PC-3 (cell line): ENCODE measurements at places on chromosomes 16 and 17. TPM values are rescaled to one million over a fixed set of nuclear protein-coding genes. Genes with fewer than 3 reads are reported as not detected.
A peak's percentile ranks its signal among the peaks of the same experiment; 100 is the strongest.

The FOXL1 gene
- total RNA-seq = 8.1 and 10.9 TPM in 2 replicates

DNA sequence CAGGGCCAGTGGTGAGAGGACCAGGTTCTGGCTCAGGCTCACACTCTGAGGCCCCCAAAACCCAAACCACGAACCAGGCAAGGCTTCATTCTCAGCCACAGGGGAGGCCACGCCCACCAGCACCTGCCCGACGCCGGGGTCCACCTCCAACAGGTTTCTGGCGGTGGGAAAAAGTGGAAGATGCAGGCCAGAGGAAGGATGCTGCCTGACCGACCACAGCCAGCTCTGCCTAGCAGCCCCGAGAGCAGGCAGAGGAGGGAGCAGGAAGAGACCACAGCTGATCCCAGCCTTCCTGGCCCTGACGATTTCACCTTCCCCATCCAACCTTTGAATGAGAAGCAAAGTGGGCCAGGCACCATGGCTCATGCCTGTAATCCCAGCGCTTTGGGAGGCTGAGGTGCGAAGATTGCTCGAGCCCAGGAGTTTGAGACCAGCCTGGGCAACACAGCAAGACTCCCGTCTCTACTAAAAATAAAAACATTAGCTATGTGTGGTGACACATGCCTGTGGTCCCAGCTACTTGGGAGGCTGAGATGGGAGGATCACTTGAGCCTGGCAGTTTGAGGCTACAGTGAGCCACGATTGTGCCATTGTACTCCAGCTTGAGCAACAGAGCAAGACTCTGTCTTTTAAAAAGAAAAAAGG, 30.7 kb upstream of the SLC38A10 start:
- H3K27ac ChIP-seq = no peak overlapping the region
- no peaks in the 10 kb centered on the region for H3K36me3 ChIP-seq
- H3K4me1 ChIP-seq = peaks cover 28% of the 10 kb centered on the region
- no peak overlapping the region for H3K4me3 ChIP-seq
- H3K27me3 ChIP-seq = no peaks in the 10 kb centered on the region

DNA sequence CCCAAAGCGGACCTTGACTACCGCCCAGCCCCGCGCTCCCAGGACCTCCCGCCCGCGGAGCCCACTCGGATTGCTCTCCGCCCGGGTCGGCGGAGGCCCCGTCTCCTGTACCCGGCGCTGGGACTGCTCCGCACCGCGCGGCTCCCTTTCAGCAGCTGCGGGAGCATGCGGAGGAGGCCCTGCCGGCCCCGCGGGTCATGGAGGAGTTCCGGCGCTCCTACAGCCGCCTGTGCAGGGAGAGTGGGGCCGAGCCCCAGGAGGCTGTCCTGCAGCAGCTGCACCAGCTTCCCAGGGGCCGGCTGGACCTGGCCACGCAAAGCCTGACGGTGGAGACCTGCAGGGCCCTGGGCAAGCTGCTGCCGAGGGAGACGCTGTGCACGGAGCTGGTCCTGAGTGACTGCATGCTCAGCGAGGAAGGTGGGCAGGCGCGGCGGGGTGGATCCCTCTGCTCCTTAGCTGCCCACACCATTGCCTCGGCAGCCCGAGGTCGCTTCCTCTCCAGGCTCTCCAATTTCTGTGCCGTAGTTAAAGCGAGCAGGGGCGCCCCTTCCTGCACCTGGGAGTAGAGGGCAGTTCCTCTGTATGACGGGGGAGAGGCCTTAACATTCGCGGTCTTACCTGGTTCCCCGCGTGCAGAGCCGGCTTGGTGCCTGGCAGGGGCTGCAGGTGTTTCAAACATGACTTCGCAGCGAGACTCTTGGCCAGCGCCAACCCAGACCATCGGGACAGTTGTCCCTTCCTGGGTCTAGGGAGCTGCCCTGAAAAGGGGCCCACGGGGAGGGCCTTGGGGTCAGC, 539 bp downstream of the LRRC45 start:
- H3K4me1 ChIP-seq = peaks cover 21% of the 10 kb centered on the region; the same call in 1 of the 2 replicates
- H3K36me3 ChIP-seq = no peaks in the 10 kb centered on the region; the same call in 1 of the 2 replicates
- peak overlapping the region; percentile 80 for H3K4me3 ChIP-seq
- no peak overlapping the region for H3K27ac ChIP-seq
- H3K27me3 ChIP-seq = no peaks in the 10 kb centered on the region

DNA sequence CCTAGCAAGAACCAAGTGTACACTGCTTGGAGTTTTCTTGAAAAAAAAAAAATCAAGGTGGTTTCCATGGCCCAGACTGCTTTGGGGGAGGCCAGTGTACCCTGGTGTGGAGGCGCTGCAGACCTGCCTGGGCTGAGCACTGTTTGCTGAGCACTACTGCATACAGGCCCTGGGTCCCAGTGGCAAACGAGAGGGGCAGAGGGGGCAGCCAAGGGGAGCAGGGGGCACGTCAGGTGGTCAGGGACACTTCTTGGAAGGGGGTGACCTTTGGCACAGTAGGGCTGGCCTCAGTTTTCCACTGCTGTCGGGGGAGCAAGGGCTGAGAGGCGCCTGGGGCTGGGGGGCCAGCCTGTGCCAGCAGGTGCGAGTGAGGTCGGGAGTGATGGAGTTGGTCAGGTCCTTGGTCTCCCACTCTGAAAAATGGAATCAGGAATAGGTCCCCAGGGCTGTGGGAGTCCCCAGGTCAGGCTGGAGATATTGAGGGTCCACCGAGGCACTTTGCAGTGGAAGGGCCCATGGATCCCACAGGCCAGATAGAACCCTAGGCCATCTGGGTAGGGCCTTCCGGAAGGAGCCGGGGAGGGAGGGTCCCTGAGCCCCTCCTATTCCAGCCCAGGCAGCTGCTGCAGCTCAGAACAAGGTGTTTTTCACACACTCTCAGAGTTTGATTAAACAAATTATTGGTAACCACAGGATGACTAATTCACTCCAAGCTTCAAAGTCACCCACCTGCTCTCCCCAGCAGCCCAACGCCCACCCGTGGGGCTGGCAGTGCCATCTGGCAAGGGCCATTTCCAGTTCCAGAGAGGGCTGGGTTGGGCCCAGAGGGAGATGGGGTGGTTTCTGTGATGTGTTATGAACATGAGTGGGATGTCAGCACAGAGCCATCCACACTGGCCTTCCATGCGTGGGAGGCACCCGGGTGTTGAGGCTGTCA, 3.5 kb downstream of the ZFPM1 start:
- no peak overlapping the region for H3K27ac ChIP-seq
- H3K4me1 ChIP-seq = peaks cover 17% of the 10 kb centered on the region

The GLP2R gene
- total RNA-seq = 0.06 and 0.22 TPM in 2 replicates

DNA sequence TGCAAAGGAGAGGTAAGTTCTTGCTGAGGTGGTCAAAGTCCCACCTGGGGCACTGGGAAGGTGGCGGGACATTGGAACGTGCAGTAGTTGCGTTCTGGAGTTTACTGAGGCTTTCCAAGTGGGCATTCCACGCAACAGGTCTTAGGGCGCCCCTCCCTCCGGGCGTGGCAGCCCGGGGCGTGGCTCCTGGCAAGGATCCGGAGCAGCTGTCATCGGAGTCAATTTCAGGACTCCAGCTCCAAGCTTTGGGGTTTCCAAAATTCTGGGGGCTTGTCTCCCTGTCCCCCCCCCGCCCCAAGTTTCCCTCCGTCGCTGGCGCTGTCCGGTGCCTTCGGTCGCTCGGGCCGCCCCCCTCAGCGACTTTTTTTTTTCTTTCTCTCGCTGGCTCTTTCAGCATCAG, 43.1 kb upstream of the AMZ2 start:
- peaks cover 8% of the 10 kb centered on the region for H3K27me3 ChIP-seq
- no peaks in the 10 kb centered on the region for H3K36me3 ChIP-seq
- peak overlapping the region; percentile 94 for H3K4me3 ChIP-seq
- DNase-seq = peak; percentile 61
- peaks cover 20% of the 10 kb centered on the region for H3K4me1 ChIP-seq
- H3K27ac ChIP-seq = no peak overlapping the region

The DUS2 gene
- total RNA-seq = 19.9 and 21.4 TPM in 2 replicates

DNA sequence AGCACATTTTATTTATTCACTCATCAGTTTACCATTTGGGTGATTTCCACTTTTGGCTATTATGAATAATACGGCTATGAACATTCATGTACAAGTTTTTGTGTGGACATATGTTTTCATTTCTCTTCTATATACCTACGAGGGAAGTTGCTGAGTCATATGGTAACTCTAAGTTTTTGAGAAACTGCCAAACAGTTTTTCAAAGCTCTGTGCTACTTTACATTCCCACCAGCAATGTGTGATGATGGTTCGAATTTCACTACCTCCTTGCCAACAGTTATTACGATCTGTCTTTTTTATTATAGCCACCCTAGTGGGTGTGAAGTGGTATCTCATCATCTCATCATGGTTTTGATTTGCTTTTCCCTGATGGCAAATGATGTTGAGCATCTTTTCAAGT, 63.7 kb upstream of the MRTFB start:
- no peaks in the 10 kb centered on the region; the same call in 1 of the 2 replicates for H3K4me1 ChIP-seq
- H3K27me3 ChIP-seq = no peaks in the 10 kb centered on the region
- peak; percentile 76 for DNase-seq
- no peak overlapping the region for H3K27ac ChIP-seq

- no peaks in the 10 kb centered on the region for H3K27me3 ChIP-seq
- peaks cover 22% of the 10 kb centered on the region for H3K4me1 ChIP-seq
- DNase-seq = peak; percentile 90
- H3K27ac ChIP-seq = peak overlapping the region; percentile 91
These were observed 13.1 kb upstream of the DUSP14 start for GRCh38 chr17:37476431-37477120.

The IL17C gene
- not detected in 2 replicates for total RNA-seq

The KRTAP4-4 gene
- total RNA-seq = not detected in 2 replicates

GRCh38 chr17:80704894-80705293, 160.3 kb downstream of the RPTOR start:
- H3K27ac ChIP-seq = no peak overlapping the region
- H3K4me1 ChIP-seq = no peaks in the 10 kb centered on the region; the same call in 1 of the 2 replicates
- H3K4me3 ChIP-seq = no peak overlapping the region
- no peak for DNase-seq
- H3K36me3 ChIP-seq = 0 out of 2 replicates have a peak, but pooled peaks cover 4% of the 10 kb centered on the region

- peaks cover 11% of the 10 kb centered on the region for H3K4me1 ChIP-seq
- DNase-seq = peak; percentile 54
- H3K4me3 ChIP-seq = no peak overlapping the region
- no peaks in the 10 kb centered on the region; the same call in 1 of the 2 replicates for H3K36me3 ChIP-seq
- no peaks in the 10 kb centered on the region for H3K27me3 ChIP-seq
These were observed 14.0 kb upstream of the STAC2 start for GRCh38 chr17:39239640-39240314.

DNA sequence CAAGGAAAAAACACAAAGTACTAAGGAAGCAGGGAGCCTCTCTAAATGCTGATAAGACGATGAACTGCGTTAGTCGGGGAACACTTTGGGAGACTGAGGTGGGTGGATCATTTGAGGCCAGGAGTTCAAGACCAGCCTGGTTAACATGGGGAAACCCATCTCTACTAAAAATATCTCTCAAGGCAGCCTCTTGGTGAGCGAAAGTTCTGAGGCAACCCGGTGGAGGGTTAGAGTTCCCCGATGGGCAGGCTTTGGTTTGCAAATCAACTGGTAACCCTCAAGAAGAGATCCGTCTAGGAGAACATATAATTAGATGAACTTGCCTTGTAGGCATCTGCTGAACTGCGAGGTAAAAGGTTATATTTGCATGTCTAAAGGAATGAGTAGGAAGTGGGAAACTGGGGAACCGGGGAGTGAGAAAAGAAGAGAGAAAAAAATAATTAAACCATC, 44.6 kb downstream of the WSB1 start:
- no peaks in the 10 kb centered on the region for H3K27me3 ChIP-seq
- no peaks in the 10 kb centered on the region for H3K36me3 ChIP-seq
- peaks cover 13% of the 10 kb centered on the region for H3K4me1 ChIP-seq
- no peak for DNase-seq
- no peak overlapping the region for H3K27ac ChIP-seq

The C16orf54 gene
- not detected in 2 replicates for total RNA-seq

- no peaks in the 10 kb centered on the region for H3K27me3 ChIP-seq
- H3K27ac ChIP-seq = no peak overlapping the region
- H3K36me3 ChIP-seq = no peaks in the 10 kb centered on the region
- peaks cover 16% of the 10 kb centered on the region for H3K4me1 ChIP-seq
These were observed 352 bp upstream of the VMO1 start for GRCh38 chr17:4786516-4786915.

The EPOP gene
- 12.6 and 17.7 TPM in 2 replicates for total RNA-seq

The FOXN1 gene
- not detected in 2 replicates for total RNA-seq

DNA sequence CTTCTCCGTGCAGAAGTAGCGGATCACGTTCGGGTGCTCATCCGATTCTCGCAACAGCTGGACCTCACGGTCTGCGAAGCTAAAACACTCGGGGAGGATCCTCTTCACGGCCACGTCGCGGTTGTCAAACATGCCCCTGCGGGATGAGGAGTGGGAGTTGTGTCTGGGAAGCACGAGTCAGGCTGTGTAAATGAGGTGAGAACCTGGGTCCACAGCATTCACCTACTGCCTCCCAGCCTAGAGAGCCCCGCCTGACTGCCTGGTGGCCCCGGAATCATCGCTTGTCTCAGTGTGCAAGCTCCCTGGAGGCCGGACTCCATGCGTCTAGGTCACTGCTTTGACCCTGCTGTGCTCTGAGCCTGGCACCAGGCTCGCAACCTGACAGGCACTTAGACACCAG, 33.9 kb upstream of the ICAM2 start:
- H3K27me3 ChIP-seq = no peaks in the 10 kb centered on the region
- peaks cover 3% of the 10 kb centered on the region; the same call in 1 of the 2 replicates for H3K36me3 ChIP-seq
- H3K4me3 ChIP-seq = no peak overlapping the region
- H3K4me1 ChIP-seq = peaks cover 26% of the 10 kb centered on the region

The RGS11 gene
- total RNA-seq = 1.2 and 1.5 TPM in 2 replicates

The CD300H gene
- total RNA-seq = not detected in 2 replicates

DNA sequence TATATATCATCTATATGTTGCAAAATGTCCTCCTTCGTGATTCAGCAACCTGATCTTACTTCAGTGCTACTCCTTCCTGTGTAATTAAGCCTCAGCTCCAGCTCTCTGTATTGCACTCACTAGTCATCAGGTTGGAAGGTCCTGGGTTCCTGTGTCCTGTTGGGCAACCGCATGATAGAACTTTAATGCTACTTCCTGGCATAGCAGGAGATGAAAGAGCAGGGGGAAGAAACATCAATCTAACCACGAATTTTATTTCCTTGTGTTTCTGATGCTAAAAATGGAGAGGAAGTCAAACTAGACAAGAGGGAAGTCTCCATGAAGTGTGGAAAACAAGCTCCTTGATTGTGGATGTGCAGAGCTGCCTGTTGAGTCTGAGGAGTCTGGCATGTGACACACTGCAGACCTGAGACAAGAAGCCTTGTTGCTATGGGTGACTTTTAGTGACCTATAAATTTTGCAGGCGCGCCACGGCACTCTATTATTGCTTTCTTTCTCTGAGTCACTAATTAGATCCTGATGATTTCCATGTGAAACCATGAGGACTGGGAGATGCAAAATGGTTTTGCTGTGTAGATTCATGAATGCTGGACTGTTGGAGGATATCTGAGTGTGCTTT, 25.6 kb downstream of the IGSF6 start:
- peak overlapping the region; percentile 85 for H3K27ac ChIP-seq
- peaks cover 18% of the 10 kb centered on the region for H3K4me1 ChIP-seq
- no peaks in the 10 kb centered on the region for H3K27me3 ChIP-seq
- peak; percentile 67 for DNase-seq

The AANAT gene
- total RNA-seq = not detected in 2 replicates

The HID1 gene
- total RNA-seq = 40.6 and 51.0 TPM in 2 replicates

DNA sequence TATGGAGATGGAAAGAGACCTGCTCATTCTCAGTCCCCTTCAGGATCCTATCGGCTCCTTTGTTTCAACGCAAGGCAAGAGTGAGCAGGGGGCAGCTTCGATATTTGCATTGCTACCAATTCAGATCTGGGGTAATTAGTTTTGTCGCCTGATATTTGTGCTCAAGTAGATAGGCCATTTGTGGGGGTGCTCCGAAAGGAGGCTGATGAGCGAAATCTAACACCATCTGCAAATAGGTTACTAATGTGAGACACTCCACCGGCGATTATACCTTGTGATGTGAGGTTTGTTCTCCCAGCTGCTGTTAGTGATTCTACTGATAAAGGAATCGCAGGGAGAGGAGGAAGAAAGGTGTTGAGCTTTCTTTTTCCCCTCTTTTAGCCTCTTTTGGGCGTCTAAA, 31.5 kb downstream of the WSCD1 start:
- no peaks in the 10 kb centered on the region for H3K27me3 ChIP-seq
- no peak overlapping the region for H3K4me3 ChIP-seq
- H3K27ac ChIP-seq = no peak overlapping the region
- peaks cover 22% of the 10 kb centered on the region for H3K36me3 ChIP-seq
- no peak for DNase-seq
- H3K4me1 ChIP-seq = peaks cover 21% of the 10 kb centered on the region
